ENCODE measurements at places on chromosomes 13 and 19.
A peak's percentile ranks its signal among the peaks of the same experiment; 100 is the strongest.

DNA sequence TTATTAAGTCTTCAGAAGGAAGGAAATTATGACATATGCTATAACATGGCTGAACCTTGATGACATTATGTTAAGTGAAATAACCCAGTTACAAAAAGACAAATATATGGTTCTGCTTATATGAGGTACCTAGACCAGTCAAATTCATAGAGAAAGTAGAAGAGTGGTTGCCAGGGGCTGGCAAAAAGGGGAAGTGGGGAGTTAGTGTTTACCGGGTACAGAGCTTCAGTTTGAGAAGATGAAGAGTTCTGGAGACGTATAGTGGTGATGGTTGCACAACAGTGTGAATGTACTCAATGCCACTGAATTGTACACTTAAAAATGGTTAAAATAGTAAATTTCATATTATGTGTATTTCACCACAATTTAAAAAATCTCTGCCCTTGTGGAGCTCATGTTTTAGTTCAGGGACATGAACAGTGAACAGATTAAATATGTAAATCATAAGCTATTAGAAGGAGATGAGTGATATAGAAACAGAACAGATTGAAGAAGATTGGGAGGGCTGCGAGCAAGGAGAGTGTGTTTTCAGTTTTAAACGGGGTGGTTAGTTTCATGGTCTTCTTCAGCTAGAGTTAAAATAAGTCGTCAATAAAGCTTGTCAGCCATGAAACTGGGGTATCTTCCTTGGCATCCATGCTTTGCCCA lies 355.2 kb downstream of the KCNRG start:
- DNase-seq, result no peak

GRCh38 chr19:51824281-51825005 lies 29.5 kb downstream of the FPR3 start:
- no peak for DNase-seq

DNA sequence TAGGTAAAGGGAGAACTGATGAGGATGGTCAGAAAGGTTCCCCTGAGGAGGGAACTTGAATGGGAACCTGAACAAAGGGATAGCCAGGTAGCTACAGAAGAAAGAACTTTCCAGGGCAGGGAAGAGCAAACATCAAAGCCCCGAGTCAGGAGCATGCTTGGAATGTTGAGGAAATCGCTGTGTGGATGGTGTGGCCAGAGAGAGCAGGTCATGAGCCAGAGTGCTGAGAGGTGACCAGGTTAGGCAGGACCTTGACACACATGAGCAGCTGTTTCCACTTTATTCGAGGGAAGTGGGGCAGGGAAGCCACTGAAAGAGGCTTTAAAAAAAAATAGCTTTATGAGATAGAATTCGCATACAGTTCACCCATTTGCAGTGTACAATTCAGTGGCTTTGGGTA lies 4.4 kb downstream of the RAB8A start:
- no peak for DNase-seq

DNA sequence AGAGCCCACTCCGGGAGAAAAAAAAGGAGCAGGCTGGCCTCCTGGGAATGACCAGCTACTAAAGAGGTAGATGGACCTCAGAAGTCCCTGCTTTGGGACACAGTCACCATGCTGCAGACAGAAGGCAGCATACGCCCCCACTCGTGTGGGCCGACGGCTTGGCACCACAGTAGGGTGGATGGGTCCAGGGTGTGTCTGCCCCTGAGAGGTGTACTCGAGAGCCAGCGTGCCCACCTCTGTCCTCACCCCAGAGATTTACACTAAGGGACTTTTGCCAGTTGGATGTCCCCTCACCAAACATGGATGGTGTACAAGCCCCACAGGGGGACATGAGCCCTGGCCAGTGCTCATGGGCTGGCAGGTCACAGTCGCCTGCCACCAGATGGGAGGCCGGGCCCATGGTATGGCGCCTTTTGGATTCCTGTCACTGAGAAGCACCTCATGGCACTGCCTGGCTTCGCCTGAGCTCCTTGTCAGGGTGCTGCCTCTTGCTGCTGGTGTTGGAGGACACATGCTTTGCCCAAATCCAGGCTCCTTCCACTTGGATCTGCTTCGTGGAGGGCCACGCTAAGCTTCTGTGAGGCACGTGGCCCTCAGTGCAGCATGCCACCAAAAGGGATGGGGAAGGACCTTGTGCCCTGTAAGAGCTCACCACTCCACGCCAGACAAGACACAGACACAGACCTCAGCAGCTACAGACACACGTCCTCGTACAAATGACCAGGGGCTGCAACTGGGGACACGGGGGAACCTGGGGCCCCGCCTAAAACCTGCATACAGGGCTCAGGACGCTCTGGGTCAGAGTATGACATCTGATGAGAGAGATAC lies 13.3 kb upstream of the EPHX3 start:
- DNase-seq, result no peak

- DNase-seq, result no peak
Observed at GRCh38 chr19:43779820-43780219, 953 bp downstream of the KCNN4 start.

DNA sequence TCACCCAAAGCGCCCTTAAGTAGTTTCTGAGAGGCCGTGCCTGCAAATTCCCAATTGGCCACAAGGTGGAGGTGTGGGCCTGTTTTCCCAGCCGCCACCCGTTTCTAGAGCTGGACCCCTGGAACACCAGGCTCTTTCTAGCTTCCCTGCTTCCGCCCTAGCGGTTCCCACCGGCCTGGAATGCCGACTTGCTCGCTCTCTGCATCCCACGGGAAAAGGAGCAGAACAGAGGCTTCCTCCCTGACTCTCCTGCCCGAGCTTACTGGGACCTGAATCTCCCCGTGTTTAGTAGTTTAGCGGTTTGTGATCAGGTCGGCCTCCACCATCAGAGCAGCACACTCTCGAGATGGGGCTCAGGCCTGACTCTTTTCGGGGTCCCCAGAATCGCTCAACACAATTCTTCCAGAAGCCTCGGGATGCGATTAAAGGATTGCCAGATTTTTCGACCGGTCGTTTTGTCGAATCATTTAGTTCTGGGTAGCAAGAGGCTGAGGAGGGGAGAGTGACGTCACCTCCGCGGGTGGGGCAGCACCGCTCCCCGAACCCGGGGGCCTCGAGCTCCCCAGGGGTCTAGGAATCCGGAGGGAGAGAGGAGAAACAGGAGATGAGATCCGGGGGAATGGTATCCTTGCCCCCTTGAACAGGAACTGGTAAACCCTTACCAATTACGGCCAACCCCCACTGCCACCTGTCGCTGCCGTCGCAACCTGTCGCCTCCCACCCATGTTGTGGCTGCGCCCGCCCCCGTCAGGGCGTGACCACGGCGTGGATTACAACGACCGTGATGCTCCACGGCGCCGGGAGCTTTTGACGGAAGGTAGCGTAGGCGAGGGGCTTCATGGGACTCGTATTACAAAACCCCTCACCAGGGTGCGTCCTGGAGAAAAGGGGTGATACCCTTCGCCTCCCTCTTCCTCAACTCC lies 8.0 kb downstream of the NAPSA start:
- DNase-seq, result peak; percentile 55

DNA sequence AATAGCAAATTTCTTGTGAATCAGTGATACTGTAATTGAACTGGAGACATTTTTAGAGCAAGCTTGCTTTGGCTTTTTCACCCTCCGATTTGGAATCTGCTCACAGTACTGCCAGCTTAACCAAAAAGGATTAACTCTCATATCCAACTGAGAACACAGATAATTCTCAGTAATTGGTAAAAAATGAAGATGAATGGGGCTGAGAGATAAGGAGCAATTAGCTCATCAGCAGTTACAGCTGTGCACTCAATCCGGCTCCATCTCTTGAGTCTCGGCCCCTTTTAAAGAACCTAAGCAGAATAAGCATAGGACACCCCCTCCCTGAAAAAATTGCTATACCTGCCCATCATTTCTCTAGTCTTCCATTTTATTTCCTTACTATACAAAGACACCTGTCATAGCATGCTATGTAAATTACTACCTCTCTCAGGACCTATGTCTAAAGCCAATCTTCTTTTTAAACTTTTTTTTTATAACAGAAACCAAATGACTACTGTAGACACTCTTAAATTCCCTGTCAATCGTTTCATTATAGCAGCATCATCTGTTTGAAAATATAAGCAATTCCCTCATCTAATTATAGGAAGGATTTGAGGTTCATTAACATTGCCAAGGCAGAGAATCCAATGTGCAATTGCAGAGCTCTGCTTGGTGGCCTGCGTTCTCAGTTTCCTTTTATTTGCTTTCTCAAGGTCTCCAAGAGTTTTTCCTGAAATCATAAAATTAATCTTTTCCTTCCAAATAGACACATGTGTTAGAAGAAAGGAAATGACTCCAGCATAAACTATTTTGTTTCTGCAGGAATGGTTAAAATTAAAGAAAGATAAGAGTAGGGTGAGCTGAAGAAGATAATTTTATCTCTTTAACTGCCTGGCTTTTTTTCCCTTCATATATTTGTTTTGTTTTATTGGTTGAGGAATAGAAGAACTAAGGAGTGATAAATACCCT lies 242.1 kb downstream of the DACH1 start:
- DNase-seq, result no peak

- DNase-seq, result no peak
Observed at GRCh38 chr13:30585748-30586262, 31.9 kb upstream of the USPL1 start.

- no peak for DNase-seq
Observed at GRCh38 chr19:3531716-3532115, 7.3 kb upstream of the TEKTIP1 start.

- DNase-seq, result no peak
Observed at GRCh38 chr13:38045278-38046048, 175.9 kb upstream of the TRPC4 start.

GRCh38 chr13:33859691-33860303 lies 41.8 kb downstream of the RFC3 start:
- DNase-seq, result no peak

- no peak for DNase-seq
Observed at GRCh38 chr19:41013359-41013758, 22.3 kb downstream of the CYP2B6 start.

GRCh38 chr19:15374796-15375440 lies 4.7 kb downstream of the AKAP8 start:
- DNase-seq, result no peak

DNA sequence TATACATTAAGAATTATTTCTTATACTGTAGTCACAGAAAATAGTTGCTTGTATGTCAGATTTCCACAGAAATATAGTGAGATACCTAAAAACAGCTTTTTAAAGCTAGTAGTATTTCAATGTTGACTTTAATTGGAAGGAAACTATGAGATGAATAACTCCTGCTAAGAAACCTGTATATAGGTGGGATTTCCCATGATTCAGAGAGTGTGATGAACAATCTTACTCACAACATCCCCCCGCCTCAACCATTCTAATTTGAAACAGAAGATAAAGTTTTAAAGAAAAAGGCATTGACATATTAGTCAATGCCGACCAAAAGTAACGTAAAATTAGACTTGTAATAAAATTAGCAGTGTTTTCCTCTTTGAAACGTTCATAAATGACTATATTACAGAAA lies 1.4 kb upstream of the MIR17HG start:
- no peak for DNase-seq

GRCh38 chr13:106685143-106685542 lies 117.2 kb upstream of the ARGLU1 start:
- DNase-seq, result no peak

DNA sequence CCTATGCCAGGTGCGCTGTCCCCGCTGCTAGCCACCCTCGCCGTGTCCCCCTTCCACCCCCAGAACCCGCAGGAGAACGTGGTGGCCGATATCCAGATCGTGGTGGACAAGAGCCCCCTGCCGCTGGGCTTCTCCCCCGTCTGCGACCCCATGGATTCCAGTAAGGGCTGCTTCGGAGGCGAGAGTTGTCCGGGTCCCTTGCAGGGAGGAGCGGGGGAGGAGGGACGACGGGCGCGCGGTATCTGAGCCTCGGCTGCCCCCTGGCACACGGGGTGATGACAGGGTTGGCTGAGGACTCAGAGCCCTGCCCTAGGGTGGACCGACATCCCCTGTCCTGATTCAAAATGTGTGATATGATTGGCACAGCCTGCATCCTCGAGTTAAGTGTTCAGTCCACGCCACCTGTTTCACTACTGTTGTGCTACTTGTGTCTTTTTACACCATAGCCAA lies 653 bp downstream of the MVB12A start:
- no peak for DNase-seq

DNA sequence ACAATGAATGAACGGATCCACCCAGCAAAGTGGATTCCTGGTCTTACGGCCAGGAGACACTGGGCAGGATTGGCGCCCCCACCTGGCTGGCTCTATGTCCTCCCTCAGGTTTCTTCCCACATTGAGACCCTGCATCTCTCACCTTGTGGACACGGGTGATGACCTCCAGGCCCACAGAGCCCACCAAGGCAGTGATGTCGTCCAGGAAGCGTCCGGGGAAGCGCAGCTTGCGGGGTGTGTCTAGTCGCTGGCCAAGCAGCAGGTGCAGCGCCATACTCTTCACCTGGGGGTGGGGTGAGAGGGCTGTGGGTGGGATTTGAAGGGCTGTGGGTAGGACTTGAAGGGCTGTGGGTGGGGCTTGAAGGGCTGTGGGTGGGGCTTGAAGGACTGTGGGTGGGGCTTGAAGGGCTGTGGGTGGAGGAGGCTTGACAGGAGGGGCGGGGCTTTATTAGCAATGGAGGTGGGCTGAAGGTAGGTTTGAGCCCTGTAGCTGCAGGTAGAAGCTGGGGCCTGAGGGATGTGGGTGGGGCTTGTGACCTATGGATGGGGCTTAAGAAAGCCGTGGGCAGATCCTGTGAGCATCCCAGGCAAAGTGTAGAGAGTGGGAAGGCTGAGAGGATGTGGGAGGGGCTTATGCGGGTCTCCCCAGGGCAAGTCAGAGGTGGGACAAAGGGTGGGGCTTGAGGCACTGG lies 12.1 kb upstream of the ANGPTL8 start:
- no peak for DNase-seq

DNA sequence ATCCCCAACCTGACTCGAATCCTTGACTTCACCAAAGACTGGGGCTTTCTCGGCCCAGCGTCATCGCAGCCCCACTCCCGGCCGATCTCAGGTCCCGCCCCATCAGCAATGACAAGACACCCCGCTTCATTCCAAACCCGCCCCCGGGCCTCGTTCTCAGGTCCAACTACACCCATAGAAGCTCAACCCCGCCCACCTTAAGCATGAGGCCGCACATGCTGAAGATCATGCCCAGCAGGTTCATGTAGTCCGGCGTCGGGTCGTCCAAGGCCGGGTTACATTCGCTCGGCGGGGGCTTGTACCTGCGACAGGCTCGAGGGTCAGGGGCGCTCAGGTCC lies 2.3 kb downstream of the WDR83 start:
- DNase-seq, result peak; percentile 48

Measured in stimulated activated CD4-positive, alpha-beta T cell treated with anti-CD3 and anti-CD28 coated beads, Interleukin-1b, Interleukin-23, amount 100 ng/mL, for 1 hour (primary cell).